Lung (tissue), 17 donors: ENCODE measurements at places on chromosomes 5 and 9. TPM values are rescaled to one million over a fixed set of nuclear protein-coding genes. Genes with fewer than 3 reads are reported as not detected.

The TAF11L5 gene
- total RNA-seq: not detected

The CNTFR gene
- total RNA-seq: 3.3 TPM

The MLANA gene
- total RNA-seq: not detected

The LTC4S gene
- 25.3 TPM for total RNA-seq

DNA sequence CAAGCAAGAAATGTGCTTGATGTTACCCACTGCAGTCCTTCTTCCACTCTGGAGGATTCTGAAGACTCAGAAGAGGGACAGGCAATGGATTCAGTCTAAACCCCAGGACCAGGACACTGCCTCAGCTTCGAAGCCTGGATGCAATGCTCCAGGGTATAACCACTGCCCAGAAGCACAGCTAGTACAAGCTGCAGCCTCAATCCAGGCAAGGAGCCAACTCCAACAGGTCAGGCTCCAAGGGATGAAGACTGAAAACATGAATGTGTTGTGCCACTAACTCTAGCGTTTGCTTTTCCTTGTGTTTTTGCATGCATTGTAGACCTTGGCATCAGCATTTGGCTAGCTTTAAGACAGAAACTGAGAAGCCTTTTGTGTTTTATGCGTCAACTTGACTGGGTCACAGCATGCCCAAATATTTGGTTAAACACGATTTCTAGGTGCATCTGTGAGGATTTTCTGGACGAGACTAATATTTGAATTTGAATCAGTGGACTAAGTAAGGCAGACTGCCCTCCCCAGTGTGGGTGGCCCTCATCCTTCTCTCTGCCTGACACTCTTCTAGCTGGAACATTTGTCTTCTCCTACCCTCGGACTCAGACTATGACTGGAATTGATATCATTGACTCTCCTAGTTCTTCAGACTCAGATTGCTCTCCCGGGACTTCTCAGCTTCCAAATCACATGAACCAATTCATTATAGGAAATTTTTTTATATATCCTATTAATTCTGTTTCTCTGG, 20.5 kb upstream of the GPX3 start:
- peak; percentile 47 for DNase-seq

- no peak for DNase-seq
These were observed 47.9 kb downstream of the NDUFAF2 start for GRCh38 chr5:60992871-60993270.

GRCh38 chr9:108039493-108039892, 549.9 kb upstream of the KLF4 start:
- peak; percentile 55 for DNase-seq

DNA sequence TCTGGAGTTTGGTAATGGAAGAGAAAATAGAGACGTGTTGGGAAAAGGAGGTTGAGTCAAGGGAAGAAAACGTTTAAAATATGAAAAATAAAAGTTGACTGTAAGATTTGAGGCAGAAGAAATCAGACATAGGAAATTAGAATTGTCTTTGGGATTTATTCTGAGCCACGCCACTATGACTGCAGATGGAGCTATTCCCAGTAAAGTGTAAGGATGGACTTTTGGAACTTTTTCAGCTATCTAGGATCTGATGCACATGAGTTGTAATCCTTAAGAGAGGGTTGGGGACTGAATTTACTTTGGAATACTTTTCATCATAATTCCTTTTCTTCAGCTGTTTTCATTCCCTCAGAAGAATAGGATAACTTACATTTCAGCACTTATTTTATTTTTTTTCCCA, 336.7 kb downstream of the FAM170A start:
- DNase-seq: no peak

DNA sequence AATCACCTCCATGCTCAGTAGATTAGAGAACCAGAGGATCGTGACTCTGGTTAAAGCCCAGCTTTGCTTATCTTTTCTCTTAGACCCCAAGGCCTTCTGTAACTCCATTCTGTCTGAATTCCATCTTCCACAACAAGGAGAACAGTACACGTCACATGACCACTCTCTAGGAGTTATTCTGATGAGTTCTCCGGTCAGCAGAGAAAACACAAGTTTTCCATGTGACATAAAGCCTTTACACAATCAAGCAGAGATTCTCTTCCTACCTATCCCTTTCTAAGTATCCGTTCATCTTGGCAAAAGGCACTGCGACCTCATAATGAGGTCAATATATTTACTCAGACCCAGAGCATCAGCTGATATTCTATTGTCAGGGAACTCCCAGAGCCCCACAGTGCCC, 112.3 kb downstream of the TRPM6 start:
- no peak for DNase-seq

DNA sequence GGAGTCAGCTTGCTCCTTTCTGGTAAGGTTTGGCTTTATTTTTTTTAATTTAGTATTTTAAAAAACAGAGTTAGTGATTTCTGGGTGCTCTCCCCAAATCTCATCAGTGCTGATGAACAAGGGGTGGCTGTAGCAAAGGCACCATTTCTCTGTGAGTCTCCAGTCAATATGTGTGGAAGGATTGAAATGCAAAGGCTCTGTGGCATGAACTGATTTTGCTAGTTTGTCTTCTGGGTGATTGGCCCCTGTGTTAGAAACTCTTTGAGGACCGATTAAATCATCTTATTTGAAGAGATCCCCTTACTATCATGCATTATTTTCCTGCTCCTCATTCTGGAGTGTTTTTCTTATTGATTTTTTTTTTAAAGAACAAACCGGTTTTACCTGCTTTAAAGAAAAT, 596 bp downstream of the TEK start:
- DNase-seq: no peak

GRCh38 chr9:127895811-127896210, 3.6 kb downstream of the ST6GALNAC6 start:
- no peak for DNase-seq

DNA sequence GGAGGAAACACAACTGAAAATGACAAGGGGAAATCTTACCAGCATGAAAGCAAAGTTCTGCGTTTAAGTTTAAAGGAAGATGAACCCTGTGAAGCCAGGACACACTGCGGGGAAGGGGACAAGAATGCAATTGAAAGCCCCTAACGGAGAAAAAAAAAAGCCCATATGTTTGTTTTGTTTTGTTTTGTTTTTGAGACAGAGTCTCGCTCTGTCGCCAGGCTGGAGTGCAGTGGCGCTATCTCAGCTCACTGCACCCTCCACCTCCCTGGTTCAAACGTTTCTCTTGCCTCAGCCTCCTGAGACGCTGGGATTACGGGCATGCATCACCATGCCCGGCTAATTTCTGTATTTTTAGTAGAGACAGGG, 2.9 kb downstream of the STK10 start:
- no peak for DNase-seq

- DNase-seq: no peak
These were observed 133.4 kb upstream of the SLC30A5 start for GRCh38 chr5:68960456-68960855.

DNA sequence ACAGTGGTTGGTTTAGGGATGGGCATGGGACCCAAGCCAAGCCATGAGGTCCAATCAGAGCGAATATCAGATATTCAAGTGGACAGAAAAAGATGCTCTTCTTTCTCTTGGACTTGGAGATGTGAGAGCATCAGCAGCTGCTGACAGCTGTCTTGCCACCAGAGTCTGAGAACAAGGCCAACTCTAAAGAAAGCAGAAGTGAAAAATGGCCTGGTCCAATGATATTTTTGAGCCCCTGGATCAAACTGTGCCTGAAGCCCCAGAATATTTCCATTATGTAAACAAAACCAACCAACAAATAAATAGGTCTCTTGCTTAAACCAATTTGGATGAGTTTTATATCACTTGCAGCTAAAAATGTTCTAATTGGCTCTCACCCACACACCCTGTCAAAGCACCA, 30.7 kb upstream of the JADE2 start:
- DNase-seq: no peak

DNA sequence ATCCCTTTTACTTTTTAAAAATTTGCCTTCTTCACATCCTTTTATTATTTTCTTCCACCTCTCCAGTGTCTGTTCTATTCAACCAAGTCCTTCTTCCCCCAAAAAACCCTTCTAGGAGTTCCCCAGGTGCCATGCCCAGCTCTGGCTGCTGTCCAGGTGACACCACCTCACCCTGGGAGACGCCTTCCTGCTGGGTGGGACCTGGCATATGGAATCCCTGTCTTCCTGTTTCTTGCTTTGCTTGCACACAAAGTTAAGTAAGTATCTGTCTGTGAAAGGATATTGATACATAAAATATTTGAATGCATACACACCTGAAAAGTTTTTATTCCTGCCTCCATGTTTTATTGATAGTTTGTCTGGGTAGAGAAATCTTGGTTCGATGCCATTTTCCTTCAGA, 23.1 kb upstream of the MED10 start:
- DNase-seq: no peak

DNA sequence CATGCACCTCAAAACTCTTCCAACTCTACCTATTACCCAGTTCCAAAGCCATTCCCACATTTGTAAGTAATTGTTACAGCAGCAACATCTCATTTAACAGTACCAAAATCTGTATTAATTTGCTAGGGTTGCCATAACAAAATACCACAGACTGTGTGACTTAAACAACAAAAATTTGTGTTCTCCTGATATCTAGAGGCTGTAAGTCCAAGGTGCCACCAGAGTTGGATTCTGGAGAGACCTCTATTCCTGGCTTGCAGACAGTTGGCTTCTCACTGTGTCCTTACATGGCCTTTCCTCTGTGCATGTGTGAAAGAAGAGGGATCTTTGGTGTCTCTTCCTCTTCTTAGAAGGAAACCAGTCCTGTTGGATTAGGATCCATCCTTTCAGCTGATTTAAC, 203.8 kb upstream of the PIK3R1 start:
- no peak for DNase-seq

- no peak for DNase-seq
These were observed 15.8 kb downstream of the VAV2 start for GRCh38 chr9:133976191-133976861.

GRCh38 chr5:43676083-43676840, 73.3 kb downstream of the NNT start:
- no peak for DNase-seq

DNA sequence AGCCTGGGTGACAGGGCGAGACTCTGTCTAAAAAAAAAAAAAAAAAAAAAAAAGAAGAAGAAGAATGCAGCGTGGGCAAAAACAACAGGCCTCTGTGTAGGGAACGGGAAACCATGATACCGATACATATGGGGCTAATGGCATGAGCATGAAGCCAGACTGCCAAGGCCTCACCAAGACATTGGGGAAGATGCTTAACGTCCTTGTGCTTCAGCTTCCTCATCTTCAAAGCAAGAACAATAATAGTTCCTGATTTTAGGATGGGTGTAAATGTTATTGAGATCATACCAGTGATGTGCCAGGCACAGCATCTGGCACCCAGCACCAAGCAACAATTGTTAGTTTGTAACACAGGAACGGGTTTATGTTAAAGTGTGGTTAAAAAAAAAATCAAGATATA, 51.4 kb downstream of the NEURL1B start:
- DNase-seq: no peak

- DNase-seq: peak; percentile 63
These were observed 2.7 kb upstream of the NSMF start for GRCh38 chr9:137461663-137462395.
